ENCODE measurements at places on chromosomes 3 and 15.

GRCh38 chr3:40167958-40168357 is 141.5 kb upstream of the EIF1B start:
- DNase-seq, result no peak

- DNase-seq, result no peak
Measured at GRCh38 chr3:43331381-43331780, 45.0 kb downstream of the SNRK start.

- no peak for DNase-seq
Measured at GRCh38 chr15:96254173-96254572, 76.3 kb upstream of the NR2F2 start.

DNA sequence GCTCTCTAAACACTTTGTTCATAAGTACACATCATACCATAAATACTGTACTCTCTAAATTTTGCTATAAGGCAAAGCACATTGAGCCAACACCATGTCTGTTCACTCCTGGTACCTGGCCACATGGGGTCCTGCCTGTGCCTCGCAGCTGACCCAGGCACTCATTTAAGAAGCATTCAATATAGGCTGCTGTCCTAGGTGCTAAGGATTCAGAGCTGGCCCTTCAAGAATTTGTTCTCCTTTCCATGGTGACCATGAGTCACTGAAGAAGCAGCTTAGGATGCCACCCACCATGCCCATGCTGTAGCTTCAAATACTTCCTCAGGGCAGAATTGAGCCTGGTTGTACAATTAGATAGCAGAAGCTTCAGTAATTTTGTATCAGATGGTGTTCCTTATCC is 119.2 kb upstream of the ZBED2 start:
- no peak for DNase-seq

GRCh38 chr3:38538773-38539353 is 42.7 kb downstream of the EXOG start:
- no peak for DNase-seq

Measured in activated CD4-positive, alpha-beta memory T cell treated with anti-CD3 and anti-CD28 coated beads for 36 hours (primary cell).